ENCODE measurements at places on chromosomes 7 and 10. TPM values are rescaled to one million over a fixed set of nuclear protein-coding genes. Genes with fewer than 3 reads are reported as not detected.

Gene TWNK
- total RNA-seq = 9.7 TPM

Gene CNNM2
- 13.4 TPM for total RNA-seq

Gene GJD4
- 1.1 TPM for total RNA-seq

Gene ZNF853
- total RNA-seq = 16.5 TPM

GRCh38 chr10:12950583-12951128 lies 50.9 kb downstream of the CCDC3 start:
- H3K36me3 ChIP-seq = no peaks in the 10 kb centered on the region
- H3K4me1 ChIP-seq = no peaks in the 10 kb centered on the region
- DNase-seq = no peak
- no peak overlapping the region for H3K4me3 ChIP-seq

GRCh38 chr10:114539623-114540022 lies 118.5 kb downstream of the ABLIM1 start:
- no peak for DNase-seq
- H3K36me3 ChIP-seq = no peaks in the 10 kb centered on the region
- no peak overlapping the region for H3K27ac ChIP-seq
- no peaks in the 10 kb centered on the region for H3K4me1 ChIP-seq

- H3K4me1 ChIP-seq = no peaks in the 10 kb centered on the region
- no peaks in the 10 kb centered on the region for H3K36me3 ChIP-seq
- no peak overlapping the region for H3K27ac ChIP-seq
- no peak overlapping the region for H3K4me3 ChIP-seq
- H3K27me3 ChIP-seq = no peaks in the 10 kb centered on the region
- DNase-seq = no peak
Measured at GRCh38 chr7:138499340-138499739, 39.3 kb downstream of the TRIM24 start.

GRCh38 chr10:79070606-79071395 lies 2.0 kb downstream of the ZMIZ1 start:
- peaks cover 37% of the 10 kb centered on the region for H3K4me1 ChIP-seq
- peak; percentile 94 for DNase-seq
- H3K27me3 ChIP-seq = no peaks in the 10 kb centered on the region
- no peaks in the 10 kb centered on the region for H3K36me3 ChIP-seq

GRCh38 chr10:103086261-103086660 lies 106.8 kb downstream of the NT5C2 start:
- H3K4me1 ChIP-seq = no peaks in the 10 kb centered on the region
- H3K27ac ChIP-seq = no peak overlapping the region
- DNase-seq = no peak
- H3K27me3 ChIP-seq = no peaks in the 10 kb centered on the region

GRCh38 chr7:42035210-42035609 lies 201.8 kb downstream of the GLI3 start:
- H3K4me3 ChIP-seq = no peak overlapping the region
- no peak overlapping the region for H3K27ac ChIP-seq
- H3K36me3 ChIP-seq = no peaks in the 10 kb centered on the region
